ENCODE measurements at places on chromosomes 11 and 22. TPM values are rescaled to one million over a fixed set of nuclear protein-coding genes. Genes with fewer than 3 reads are reported as not detected.

PIM3 gene
- 32.6 TPM for polyA plus RNA-seq

HTR3B gene
- not detected for polyA plus RNA-seq

MS4A3 gene
- not detected for polyA plus RNA-seq

ART1 gene
- not detected for polyA plus RNA-seq

CCDC15 gene
- 2.5 TPM for polyA plus RNA-seq

SEZ6L gene
- polyA plus RNA-seq = 36.5 TPM

KRTAP5-7 gene
- polyA plus RNA-seq = 0.56 TPM

ZP1 gene
- polyA plus RNA-seq = 1.5 TPM

OR8B8 gene
- polyA plus RNA-seq = not detected

MRGPRX2 gene
- not detected for polyA plus RNA-seq

ADM gene
- polyA plus RNA-seq = 1.6 TPM

FOLH1 gene
- polyA plus RNA-seq = not detected

PICALM gene
- 163 TPM for polyA plus RNA-seq

LRRC4C gene
- polyA plus RNA-seq = 24.3 TPM

TEX12 gene
- 0.36 TPM for polyA plus RNA-seq

IGLL1 gene
- not detected for polyA plus RNA-seq

OR4C15 gene
- polyA plus RNA-seq = not detected

SSTR3 gene
- polyA plus RNA-seq = not detected

DUSP8 gene
- polyA plus RNA-seq = 7.1 TPM

OR51E1 gene
- not detected for polyA plus RNA-seq

MED17 gene
- polyA plus RNA-seq = 82.7 TPM

MMP27 gene
- not detected for polyA plus RNA-seq

FBXO3 gene
- 112 TPM for polyA plus RNA-seq

NCF4 gene
- not detected for polyA plus RNA-seq

DTX4 gene
- 37.7 TPM for polyA plus RNA-seq

TMEM126A gene
- polyA plus RNA-seq = 89.9 TPM

CRYBB3 gene
- polyA plus RNA-seq = not detected

SPON1 gene
- 0.66 TPM for polyA plus RNA-seq

POLA2 gene
- 7.2 TPM for polyA plus RNA-seq

GGTLC3 gene
- not detected for polyA plus RNA-seq

FGF19 gene
- polyA plus RNA-seq = 6.2 TPM

TTC17 gene
- polyA plus RNA-seq = 133 TPM

TMEM41B gene
- 47.5 TPM for polyA plus RNA-seq

DDX25 gene
- polyA plus RNA-seq = 67.1 TPM

TMEM86A gene
- 3.3 TPM for polyA plus RNA-seq

NPAS4 gene
- polyA plus RNA-seq = 10.6 TPM

GSTP1 gene
- polyA plus RNA-seq = 94.6 TPM

OR8D1 gene
- polyA plus RNA-seq = not detected

FAU gene
- polyA plus RNA-seq = 299 TPM

HBB gene
- polyA plus RNA-seq = not detected
